Muscle of leg (tissue), 16 donors: ENCODE measurements at places on chromosomes 6 and 20. TPM values are rescaled to one million over a fixed set of nuclear protein-coding genes. Genes with fewer than 3 reads are reported as not detected.

Gene ACOT13
- 21.0 TPM for total RNA-seq

Gene TRIM27
- total RNA-seq = 47.7 TPM

Gene EBF4
- total RNA-seq = 3.2 TPM

Gene RAB32
- total RNA-seq = 21.4 TPM

Gene GJA10
- total RNA-seq = not detected

Gene TMEM242
- 10.0 TPM for total RNA-seq

Gene HLA-DOA
- 1.5 TPM for total RNA-seq

Gene SNAP91
- total RNA-seq = 2.3 TPM

Gene XKR7
- total RNA-seq = 0.04 TPM

Gene SLA2
- 0.09 TPM for total RNA-seq

Gene RIPPLY2
- total RNA-seq = not detected

Gene TFAP2D
- total RNA-seq = not detected
